ENCODE measurements at places on chromosomes 2 and 18.

- DNase-seq = no peak
These were observed 31.1 kb upstream of the MYT1L start for GRCh38 chr2:2362181-2362580.

DNA sequence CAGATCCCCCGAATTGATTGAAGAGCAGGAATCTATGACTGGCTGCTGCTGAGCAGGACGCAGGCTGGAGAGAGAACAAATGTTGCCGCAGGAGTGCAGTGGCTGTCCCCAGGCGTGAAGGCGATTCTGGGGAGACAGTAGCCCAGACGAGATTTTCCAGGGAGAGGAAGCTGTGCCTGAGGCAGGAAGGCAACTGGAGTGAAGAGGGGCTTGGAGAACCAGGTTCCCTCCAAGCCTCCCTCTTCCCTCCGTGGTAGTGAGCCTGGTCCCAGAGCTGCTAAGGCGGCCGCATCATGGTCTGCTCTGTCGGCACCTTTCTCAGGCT, 1.3 kb upstream of the NPPC start:
- DNase-seq = no peak

DNA sequence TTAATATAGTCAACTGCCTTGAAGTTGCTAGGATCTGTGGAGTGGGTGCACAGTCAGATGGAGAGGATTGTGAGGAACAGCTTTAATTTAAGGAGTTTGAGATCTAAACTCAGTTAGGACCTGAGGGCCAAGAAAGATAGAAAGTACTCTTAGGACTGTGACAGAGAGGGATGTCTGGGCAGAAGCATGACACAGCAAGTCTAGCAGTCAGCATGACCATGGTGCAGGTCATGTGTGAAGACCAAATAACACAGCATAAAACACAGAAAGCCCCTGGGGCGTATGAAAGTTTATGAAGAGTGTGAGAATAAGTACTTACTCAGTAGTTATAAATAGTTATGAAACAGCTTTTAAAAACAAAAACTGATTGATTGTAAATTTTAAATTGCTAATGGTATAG, 107.2 kb downstream of the GALNT1 start:
- no peak for DNase-seq

- peak; percentile 50 for DNase-seq
These were observed 260.0 kb upstream of the FN1 start for GRCh38 chr2:215695861-215696260.

GRCh38 chr2:11617984-11618707, 51.8 kb downstream of the NTSR2 start:
- DNase-seq = no peak

DNA sequence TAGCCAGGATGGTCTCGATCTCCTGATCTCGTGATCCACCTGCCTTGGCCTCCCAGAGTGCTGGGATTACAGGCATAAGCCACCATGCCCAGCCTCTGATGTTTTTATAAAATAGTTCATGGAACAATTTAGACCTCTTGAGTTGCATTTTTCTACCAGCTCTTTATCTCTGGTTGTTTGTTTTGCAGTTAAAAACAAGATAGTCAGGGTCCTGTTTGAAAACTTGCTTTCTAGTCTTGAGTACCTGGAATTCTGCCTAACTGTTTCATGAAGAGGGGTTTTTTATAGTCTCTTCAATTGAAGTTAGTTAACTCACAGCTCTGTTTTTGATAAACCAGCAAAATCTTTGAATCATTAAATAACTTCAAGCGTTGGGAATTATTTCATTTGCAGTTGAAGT, 244.8 kb downstream of the PARD3B start:
- no peak for DNase-seq

- no peak for DNase-seq
These were observed 87.0 kb upstream of the SPATS2L start for GRCh38 chr2:200219309-200220113.

DNA sequence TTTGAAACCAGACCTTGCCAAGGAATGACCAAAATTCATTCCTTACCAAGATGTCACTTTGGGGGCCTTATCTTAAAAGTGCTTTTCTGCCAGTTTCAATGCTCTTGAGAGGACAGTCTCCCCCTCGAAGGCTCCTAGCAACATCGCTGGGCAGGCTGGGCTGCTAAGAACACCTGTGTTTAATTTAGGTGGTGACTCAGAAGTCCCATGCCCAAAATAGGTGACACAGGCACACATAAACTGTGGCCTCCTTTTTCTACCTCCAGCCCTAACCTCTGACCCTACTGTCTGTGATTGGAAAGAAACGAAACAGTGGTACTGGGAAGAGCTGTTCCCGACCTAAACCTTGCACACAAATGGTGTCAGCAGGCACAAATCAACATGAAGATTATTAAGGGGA, 28.7 kb upstream of the ROCK2 start:
- no peak for DNase-seq

DNA sequence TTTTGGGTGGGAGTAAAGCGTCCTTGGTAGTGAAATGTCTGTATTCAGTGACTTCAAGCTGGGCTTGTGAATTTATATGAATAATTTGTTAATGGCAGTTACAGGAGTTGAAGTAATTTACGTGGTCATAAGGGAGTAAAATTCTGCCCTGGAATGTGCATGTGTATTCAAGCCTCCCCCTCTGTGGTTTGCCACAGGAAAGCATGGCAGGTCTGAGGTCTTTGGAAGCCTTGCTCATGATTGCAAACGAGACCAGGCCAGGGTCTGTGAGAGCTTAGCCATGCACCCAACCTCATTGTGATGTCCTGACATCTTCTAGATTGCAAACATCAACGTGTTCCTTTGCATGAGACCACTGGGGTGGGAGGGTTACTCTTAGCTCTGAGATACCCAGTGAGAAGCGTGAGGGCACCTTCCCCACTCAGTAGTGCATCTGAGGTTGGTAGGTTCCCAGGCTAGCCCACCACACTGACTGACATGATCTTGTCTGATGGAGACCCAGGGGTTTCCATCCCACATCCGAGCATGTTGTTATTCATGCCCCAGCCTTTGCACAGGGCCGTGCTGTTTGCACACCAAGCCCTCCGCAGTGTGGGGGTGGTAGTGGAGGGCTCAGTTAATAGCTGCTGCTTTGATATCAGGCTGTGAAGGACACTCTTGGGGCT, 216.5 kb downstream of the KLHL29 start:
- peak; percentile 73 for DNase-seq

- DNase-seq = no peak
These were observed 19.4 kb downstream of the THAP4 start for GRCh38 chr2:241617431-241618154.

GRCh38 chr2:137764646-137765045, 199.6 kb upstream of the HNMT start:
- no peak for DNase-seq

DNA sequence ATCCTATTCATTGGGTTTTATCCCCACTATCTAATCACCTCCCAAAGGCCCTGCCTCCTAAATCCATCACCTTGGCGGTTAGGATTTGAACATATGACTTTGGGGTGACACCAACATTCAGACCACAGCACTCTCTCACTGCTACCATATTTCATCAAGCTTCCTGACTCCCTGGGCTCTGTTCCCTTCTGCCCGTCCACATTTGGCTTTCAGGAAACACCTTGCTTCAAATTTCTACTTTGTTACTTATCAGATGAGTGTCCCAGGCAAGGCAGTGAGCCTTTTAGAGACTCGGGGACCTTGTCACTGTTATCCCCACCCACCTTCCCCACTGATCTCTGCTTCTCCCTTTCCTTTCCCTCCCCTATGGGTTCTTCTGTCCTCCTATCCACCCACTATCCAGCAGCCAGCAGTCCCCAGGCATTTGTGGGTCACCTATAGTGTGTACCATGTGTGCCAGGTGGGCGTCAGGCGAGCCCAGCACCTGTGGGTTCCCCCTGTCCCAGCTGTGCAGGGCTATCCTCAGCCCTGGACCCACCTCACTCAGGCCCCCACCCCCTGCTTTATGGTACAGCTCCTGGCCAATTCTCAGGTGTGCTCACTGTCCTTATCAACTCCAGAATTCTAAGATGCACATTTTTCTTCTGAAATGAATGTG, 230.9 kb downstream of the LOXHD1 start:
- no peak for DNase-seq

DNA sequence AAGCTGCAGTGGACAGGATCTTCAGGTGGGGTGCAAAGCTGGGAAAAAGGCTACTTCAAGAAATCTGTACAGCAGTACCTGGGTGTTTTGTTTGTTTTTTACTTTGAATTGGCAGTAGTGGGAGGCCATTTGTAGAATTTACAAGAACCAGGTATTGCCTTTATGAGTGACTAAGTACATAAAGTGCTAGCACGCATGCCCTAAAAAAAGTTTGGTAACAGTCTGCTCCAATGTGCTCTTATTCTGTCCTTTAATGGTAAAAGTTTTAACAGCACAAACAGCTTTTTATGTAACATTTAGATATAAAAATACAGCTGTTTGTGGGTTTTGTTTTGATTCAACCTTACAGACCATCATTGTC, 17.2 kb downstream of the REV1 start:
- DNase-seq = no peak

- DNase-seq = no peak
These were observed 366.6 kb upstream of the MC4R start for GRCh38 chr18:60739212-60739611.

DNA sequence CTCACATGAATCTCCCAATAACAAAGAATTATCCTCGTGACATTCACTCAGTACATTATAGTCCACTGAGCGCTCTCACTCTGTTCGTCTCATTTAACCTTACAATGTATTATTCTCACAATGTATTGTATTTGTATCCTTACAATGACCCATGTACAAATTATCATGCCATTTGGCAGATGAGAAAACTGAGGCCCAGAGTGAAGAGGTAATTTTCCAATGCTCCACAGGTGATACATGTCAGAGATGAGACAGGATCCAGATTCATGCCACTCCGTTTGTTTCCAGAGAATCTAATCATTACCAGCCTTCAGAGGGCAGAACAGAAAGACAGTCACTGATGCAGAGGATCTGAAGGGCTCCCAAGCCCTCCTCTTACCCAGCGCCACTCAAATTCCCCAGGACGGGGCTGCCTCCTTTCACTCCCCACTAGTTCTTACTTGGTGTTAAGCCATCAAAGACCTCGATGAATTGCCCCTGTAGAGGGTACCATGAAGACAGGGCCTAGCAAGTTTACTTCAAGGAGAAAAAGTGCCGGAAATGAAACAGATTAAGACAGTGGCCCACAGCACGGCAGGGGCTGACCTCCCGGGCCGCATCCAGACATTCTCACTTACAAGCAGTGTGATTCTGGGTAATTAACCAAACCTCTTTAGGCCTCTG, 98.4 kb upstream of the MBOAT2 start:
- no peak for DNase-seq

GRCh38 chr2:88067598-88067997, at the start of gene SMYD1:
TSS of gene SMYD1 (plus strand) at chr2:88067825. CDS start at chr2:88067865, 40 bp downstream.
- no peak for DNase-seq

DNA sequence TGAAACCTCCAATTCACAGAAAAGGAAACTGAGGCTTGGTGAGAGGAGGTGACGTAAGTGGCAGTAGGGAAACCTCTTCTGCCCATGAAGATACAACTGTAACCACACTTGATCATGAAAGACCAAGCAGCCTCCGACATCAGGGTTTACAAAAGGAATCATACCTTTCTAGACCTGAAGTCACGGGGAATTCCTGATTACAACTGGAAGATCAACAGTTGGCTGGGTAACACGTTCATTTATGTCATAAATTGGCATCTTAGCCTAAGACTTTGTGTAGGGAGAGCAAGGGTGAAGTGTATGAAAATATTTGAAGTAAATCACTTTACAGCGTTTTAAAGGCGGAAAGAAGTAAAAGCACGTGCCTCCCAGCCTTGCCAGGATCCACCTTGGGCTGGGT, 922 bp downstream of the HS1BP3 start:
- no peak for DNase-seq

DNA sequence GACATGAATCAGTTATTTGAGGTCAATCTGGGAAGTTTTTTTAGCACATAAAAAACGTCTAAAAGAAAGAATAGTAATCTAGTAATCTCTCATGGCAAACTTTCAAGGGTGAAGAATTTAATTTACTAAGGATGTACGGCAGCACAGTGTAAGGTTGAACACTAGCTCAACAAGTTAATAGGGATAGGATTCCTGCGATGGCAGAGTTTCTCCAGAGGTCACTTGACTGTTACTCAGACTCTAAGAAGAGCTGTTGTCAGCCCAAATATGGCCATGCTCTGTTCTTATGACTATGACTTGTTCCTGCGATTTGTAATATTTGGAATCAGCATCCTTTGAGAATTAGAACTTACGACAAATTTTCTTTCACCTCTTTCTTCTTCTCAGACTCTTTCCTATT, 553.3 kb upstream of the TNP1 start:
- DNase-seq = peak; percentile 70

DNA sequence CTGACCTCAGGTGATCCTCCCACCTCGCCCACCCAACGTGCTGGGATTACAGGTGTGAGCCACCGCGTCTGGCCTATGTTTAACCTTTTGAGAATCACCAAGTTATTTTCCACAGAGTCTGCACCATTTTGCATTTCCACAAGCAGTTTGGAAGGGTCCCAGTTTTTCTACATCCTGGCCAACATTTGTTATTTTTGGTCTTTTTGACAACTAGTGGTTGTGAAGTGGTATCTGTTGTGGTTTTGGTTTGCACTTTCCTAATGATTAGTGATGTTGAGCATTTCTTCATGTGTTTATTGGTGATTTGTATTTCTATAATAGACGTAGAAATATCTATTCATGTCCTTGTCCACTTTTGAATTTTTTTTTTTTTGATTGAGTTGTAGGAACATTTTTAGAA, 67.9 kb downstream of the BIRC6 start:
- no peak for DNase-seq

DNA sequence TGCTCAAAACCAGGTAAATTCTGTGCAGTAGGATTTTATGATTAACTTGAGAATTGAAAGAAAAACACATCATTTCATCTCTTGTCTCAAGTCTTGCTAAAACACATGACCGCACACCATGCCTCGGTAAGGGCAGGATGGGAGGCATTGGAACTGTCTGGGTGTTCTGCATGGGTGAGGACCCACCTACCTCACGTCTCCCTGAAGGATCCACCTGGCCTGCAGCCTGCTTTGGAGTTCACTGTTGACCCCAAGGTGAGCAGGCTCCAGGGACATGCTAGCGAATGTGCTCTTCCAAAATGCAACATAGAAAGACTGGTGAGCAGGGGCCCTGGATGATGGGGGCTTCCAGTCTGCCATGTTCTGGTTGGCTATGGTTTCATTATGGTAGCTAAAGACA, 131.5 kb downstream of the NCK2 start:
- no peak for DNase-seq

- no peak for DNase-seq
These were observed 21.9 kb upstream of the RMP24 start for GRCh38 chr18:35950628-35950982.

- DNase-seq = peak; percentile 89
These were observed 332.9 kb downstream of the CDH2 start for GRCh38 chr18:27843783-27844777.

- DNase-seq = peak; percentile 17
These were observed 230.7 kb downstream of the HAUS1 start for GRCh38 chr18:46334868-46335281.

- DNase-seq = peak; percentile 43
These were observed at the start of gene GALNT13 for GRCh38 chr2:153871231-153872221. TSS of gene GALNT13 (plus strand) at chr2:153871922.

DNA sequence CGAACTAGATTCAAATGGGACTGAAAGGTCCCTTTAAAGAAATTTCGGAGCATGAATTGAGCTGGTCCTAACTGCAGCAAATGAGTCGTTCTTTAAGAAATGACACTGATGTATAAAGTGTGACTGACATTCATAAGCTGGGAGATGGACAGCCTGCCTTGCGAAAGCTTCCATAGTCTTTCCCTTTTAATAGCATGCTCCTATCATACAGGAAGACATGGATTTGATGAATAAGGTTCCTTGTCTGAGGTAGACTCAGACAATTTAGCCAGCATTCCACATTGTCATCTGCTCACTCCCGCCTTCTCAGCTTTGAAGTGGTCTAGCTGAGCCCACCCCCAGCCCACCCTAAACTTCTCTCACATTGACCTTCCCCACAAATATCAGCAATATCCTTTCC, 264.9 kb downstream of the TSN start:
- no peak for DNase-seq
